Anterior cingulate cortex (tissue), 58 donors: ENCODE measurements at places on chromosomes 5 and 9.
A peak's percentile ranks its signal among the peaks of the same experiment; 100 is the strongest.

DNA sequence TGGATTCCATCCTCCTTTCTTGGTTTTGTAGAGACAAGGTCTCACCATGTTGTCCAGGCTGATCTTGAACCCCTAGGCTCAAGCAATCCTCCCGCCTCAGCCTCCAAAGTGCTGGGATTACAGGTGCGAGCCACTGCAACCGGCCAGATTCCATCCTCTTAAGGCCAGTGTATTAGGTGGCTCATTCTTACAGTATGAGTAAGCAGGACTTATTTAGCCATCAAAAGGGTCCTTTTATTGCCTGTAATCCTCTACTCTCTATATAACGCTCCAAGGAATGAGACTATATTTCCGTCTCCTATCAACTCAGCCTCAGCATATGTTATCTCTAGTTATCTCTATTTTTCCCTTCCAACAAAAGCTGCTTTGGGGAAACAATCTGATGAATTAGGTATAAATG, 3.0 kb upstream of the ERBIN start:
- DNase-seq = no peak

- DNase-seq = no peak
These were observed 413.8 kb upstream of the CD180 start for GRCh38 chr5:67610186-67610912.

DNA sequence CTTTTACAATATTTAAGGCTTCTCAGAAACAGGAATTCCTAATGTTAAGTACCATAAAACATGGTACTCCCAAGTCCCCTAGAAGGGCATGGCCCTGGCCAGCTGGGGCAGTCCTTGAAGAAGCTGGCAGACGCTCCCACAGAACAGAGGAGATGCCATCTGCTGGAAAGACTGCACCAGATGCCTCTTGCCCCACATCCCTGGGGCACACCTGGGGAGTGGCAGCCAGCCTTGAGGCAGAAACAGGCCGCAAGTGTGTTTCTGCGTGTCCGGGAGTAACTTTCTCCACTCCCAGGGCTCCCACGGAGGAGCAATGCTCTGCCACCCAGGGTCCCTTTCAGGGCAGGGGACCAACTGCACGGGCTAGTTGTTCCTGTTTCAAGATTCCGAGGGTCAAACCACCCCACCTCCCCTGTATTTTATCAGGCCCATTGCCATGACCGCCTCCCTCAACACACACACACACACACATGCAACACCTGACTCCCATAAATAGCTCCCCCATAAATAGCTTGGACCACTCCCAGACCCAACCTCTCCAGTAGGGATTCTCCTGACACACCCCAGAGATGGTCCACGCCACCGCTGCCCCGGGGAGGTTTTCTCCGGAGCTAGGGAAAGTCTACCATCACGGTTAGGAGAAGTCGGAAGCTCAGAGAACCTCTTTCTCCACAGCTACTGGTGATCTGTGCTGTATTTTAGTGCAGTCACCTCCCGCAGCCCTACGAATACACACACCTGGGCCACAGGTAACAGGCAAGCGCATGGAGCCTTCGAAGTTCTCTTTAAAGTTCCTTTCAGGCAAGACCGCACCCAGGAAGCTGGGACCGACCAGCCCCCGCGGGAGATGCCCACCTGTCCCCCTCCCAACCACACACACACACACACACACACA, 1.5 kb downstream of the SPOCK1 start:
- DNase-seq = no peak

DNA sequence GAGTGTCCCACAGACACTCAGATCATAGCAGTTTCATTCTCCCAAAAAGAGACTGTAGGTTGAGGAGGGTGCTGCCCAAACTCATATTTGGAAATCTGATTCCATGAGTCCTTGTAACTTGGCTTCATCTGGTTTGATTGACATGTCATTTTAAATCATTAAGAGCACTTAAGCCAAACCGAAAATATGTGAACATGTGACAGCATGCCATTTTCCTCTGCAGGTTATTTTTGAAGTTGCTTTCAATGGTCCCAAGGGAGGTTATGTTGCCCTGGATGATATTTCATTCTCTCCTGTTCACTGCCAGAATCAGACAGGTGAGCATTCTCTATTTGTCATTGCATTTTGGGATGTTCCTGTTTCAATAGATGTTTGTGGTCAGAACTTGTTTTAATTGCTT, 87.6 kb downstream of the MAMDC2 start:
- no peak for DNase-seq

DNA sequence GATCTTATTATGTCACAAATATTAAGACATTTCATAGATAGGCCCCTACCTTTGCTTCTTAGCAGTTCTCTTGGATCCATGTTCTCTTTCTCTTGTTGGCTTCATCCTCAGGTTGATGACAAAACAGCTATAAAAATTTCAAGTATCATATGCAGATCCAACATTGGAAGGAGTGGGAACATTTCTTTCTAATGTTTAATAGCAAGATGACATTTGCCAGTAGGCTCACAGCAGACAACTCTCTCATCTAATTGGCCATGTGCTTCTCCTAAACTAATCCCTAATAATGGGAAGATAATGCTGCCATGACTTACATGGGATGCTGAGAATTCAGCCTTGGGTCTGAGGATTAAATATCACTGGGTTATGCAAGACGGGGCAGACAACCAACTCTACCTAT, 485.5 kb upstream of the SEMA6A start:
- no peak for DNase-seq

DNA sequence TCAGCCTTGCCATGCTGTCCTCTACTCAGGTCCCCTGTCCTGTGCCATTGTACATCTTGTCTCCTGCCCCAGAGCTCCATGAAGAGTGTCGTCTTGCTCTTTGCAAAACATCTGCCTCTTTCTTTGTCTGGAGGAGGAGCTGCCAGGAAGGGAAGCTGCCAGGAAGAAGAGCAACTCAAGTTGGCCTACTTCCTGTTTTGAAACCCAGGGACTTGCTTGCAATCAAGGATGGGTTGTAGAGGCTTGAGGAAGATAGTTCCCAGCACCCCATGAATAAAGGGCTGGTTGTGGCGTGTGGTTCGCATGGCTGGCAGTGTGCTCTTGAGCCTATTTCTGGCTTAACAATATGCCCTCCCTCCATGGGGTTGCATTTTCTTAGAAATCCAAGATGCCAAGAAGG, 53.0 kb upstream of the CPEB4 start:
- peak; percentile 14 for DNase-seq
